ENCODE measurements at places on chromosomes 7 and 10.

GRCh38 chr10:130042381-130042780, 68.2 kb downstream of the C10orf143 start:
- DNase-seq = no peak

DNA sequence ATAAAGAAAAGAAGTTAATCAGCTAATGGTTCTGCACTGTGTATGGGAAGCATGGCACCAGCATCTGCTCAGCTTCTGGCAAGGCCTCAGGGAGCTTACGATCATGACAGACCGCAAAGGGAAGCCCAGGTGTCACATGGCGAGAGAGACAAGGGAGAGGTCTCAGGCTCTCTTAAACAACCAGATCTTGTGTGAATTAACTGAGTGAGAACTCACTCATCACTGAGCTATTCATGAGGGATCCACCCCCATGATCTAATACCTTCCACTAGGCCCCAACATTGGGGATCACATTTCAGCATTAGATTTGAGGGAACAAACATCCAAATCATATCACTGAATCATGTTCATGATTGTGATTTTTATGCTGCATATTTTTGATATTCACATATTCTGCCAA, 5.8 kb downstream of the USP54 start:
- DNase-seq = no peak

GRCh38 chr10:14645239-14645960, 129.3 kb downstream of the FAM107B start:
- DNase-seq = no peak

- no peak for DNase-seq
These were observed 2.3 kb downstream of the TMEM184A start for GRCh38 chr7:1553512-1554210.

DNA sequence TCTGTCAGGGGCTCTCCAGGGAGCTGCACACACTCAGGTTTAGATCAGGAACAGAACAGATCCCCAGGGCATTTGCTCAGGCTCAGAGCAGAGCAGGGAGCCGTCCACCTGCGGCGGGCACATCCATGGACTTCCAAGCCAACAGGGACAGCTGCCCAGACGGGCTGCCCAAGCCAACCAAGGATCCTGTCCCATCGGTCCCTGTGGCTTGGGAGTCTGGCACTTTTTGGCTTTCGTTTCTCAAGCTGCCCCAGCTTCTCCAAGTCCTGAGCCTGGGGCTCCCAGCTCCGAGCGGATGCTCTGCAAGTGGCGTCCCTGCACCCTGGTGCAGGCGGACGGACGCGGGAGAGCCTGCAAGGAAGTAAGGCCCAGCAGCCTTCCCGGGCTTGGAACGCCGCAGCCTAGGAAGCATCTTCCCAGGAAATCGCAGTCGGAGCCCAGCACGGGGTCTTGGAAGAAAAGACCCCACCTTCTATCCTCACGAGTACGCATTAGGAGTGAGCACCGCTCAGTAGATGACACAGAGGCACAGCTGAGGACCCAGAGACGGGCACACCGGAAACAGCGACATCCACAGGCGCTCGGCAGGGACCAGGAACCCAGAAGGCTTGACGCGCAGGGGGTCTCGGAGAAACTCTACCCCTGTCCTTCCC, 6.0 kb downstream of the GPR146 start:
- DNase-seq = no peak

DNA sequence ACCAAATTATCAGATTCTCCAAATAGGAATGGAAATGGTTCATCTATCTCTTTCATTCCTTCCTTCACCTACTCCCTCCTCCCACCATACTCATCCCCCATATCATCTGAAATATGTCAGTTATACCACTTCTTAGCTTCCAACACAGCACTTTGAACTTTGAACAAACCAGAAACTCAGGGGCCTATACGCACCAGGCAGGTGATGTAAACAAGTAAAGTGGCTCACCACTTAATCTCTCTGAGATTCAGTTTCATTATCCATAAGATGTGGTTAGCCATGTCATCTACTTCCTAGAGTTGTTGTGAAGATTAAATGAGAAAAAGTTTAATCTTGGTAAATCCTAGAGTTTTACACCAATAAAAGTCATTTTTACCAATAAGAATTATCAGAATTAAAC, 65.9 kb upstream of the LRRN3 start:
- DNase-seq = no peak
